ENCODE measurements at places on chromosomes 1 and 21.

DNA sequence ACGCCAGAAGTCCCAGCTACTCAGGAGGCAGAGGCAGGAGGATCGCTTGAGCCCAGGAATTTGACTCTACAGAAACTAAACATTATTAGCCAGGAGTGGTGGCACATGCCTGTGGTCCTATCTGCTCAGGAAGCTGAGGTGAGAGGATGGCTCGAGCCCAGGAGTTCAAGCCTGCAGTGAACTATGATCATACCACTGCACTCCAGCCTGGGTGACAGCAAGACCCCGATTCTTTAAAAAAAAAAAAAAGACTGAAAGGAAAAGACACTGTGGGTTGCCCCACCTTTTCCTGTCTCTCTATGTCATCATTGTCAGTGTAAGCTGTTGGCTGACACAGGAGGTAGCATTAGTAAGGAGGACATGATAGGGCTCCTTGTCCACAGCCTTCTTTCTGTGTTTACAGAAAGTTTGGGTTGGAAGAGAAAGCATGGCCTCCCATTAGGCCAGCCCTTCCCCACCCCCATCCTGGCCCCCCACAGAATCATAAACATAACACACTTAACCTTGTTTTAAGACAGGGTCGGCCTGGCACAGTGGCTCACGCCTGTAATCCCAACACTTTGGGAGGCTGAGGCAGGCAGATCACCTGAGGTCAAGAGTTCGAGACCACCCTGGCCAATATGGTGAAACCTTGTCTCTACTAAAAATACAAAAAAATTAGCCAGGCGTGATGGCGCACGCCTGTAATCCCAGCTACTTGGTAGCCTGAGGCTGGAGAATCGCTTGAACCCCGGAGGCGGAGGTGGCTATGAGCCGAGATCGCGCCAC lies 20.6 kb upstream of the RCAN3 start:
- no peak for DNase-seq

- DNase-seq = no peak
Measured at GRCh38 chr1:34131396-34132160, 33.5 kb downstream of the CSMD2 start.

DNA sequence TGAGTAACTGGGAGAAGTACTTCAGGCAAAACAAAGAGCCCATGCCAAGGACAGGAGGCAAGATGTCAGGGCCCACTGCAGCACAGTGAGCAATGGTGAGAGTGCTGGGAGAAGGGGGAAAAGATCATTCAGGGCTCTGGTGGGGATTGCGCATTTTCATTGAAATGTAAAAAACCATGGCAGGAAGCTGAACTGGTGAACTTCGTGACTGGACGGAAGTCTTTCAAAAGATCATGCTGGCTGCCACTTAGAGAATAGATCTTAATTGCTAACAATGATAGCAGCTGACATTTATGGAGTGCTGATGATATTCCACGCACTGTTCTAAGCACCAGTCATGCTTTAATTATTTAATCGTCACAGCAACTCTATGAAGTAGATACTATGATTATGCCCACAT lies 107.0 kb downstream of the TGFBR3 start:
- DNase-seq = no peak

DNA sequence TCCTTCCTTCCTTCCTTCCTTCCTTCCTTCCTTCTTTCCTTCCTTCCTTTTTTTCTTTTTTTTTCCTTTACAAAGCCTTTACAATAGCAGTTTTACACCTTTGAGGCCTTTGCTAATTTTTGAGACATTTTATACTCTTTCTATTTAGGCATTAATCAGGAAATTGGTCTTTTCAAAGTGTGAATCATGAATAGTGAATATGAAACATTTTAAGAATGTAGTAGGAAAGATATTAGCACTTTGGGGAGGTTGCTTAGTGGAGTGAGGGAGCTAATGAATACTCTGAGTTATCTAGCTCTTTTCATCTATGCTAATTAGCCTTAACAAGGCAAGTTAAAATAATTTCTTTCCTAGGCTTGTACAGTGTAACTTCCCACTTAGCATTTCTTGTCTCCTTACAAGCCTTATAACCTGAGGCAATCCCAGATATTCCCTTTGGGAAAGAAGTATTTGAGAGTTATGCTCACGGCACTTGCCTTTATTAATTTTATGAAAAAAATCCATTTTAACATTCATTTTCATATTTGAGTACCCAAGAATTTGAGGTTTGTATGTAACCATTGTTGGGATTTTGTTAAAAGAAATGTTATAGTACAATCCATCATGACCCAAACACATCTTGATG lies 122.6 kb downstream of the NTNG1 start:
- DNase-seq = no peak

GRCh38 chr21:28325618-28326017 lies 667.1 kb downstream of the LTN1 start:
- no peak for DNase-seq

- DNase-seq = no peak
Measured at GRCh38 chr1:179031855-179032513, 6.3 kb downstream of the FAM20B start.

DNA sequence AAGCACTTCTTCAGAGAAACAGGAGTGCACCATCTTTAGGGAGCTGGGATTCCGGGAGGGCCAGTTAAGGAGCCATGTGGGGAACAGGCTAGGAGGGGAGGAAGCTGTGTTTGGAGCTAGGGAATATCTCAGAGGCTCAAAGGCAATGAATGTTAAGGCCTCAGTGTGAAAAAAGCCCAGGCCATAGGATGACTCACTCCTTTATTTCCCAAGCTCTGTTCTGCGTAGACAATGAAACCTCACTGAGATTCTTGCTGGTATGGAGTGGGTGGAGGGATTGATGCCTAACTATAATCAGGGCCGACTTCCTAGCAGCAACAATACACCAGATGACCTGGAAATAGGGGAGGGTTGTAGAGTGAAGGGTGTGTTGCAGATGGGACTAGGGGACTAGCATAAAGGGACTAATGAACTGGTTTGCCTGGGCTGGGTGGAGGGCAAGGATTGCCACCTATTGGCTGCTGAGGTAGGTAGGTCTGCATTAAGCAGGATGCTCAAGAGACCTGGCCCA lies 2.1 kb downstream of the GNAT2 start:
- no peak for DNase-seq

DNA sequence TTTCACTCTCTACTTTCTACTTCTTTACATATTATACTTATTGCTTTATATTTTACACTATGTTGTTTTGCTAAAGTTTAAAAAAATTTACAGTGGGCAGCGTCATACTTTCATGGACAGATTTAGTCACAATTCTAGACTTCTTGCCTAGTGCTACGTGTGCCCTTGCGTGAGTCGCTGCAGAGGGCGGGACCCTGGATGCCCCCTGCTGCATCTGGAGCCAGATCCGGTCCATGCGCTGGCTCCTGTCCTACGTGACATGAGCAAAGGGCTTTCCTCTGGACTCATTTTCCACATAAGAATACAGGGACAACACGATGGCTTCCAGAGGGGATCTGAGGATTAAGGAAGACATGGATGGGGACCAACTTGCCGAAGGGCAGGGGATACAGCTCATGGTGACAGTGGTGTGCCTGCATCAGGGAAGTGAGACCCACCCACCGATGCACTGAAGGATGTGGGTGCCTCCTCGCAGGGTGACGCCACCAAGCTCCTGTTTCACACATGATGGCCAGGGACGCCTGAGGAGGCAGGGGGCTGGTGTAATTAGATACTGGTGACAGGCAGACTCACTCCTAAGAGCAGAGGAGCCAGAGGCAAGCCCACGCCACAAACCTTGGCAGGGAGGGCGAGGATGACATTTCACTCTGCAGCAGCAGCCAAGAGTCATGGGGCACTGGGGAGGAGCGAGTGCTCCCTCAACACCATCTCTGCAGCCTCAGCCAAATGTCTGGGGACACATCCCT lies 86.6 kb downstream of the DMRTB1 start:
- no peak for DNase-seq

- no peak for DNase-seq
Measured at GRCh38 chr1:162213281-162213912, 143.9 kb downstream of the NOS1AP start.

GRCh38 chr1:170594066-170594626 lies 62.2 kb downstream of the GORAB start:
- DNase-seq = no peak

GRCh38 chr1:160949881-160950280 lies 4.7 kb downstream of the ITLN2 start:
- DNase-seq = no peak

GRCh38 chr1:220338759-220339158 lies 66.5 kb upstream of the RAB3GAP2 start:
- no peak for DNase-seq

DNA sequence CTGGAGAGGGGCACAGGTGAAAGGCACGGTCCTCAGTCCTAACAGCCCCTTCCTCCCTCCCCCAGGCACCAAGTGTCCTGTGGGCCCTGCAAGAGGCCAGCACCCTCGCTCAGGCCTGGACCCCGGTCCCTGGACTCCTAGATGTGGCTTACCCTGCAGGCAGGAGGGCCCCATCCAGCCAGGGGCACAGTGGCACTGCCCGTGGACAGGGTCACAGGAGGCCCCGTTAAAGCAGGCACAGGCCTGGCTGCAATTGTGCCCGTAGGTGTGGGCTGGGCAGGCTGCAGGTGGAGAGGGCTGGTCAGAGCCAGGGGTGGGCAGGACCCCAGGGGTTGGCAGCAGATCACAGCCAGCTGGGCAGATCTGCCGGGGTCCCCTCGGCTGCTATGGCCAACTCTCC lies 44.5 kb downstream of the ARHGEF16 start:
- no peak for DNase-seq

GRCh38 chr1:222028116-222028515 lies 286.2 kb upstream of the DUSP10 start:
- DNase-seq = no peak

DNA sequence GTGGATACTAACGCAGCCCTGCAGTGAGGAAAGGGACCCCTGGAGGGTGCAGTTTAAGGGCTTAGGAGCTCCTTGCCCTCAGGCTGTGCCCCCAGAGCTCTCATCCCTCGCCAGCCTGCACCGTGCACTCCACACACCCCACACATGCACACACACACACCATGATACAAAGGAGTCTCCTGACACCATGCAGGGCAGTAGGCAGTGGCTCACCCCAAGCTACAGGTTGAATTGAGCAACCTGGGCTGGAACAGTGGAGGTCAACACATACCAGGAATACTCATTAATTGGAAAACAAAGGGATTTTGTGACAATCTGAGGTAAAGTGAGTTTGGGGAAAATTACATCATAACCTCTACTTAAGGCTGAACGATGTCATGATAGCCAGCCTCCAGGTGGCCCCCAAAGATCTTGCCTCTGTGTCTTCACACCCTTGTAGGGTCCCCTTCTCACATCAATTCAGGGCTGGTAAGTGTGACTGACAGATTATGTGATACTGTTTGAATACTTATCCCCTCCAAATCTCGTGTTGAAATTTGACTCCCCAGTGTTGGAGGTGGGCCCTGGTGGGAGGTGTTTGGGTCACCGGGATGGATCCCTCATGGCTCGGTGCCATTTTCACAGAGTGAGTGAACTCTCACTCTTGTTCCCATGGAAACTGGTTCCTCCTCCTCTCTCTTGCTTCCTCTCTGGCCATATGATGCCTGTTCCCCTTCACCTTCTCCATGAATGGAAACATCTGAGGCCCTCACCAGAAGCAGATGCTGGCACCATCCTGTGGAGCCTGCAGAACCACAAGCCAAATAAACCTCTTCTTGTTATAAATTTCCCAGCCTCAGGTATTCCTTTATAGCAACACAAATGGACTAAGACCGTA lies 111.0 kb upstream of the RAB4A start:
- DNase-seq = no peak

Measured in liver (tissue), 10 donors.